ENCODE measurements at places on chromosomes 2 and 18.

- no peak for DNase-seq
These were observed 48.2 kb downstream of the CRIM1 start for GRCh38 chr2:36403675-36404230.

GRCh38 chr18:57062844-57063243 lies 84.0 kb upstream of the BOD1L2 start:
- no peak for DNase-seq

GRCh38 chr18:7568426-7568825 lies 1.3 kb downstream of the PTPRM start:
- no peak for DNase-seq

- no peak for DNase-seq
These were observed 334.8 kb downstream of the DYSF start for GRCh38 chr2:71788186-71788525.

DNA sequence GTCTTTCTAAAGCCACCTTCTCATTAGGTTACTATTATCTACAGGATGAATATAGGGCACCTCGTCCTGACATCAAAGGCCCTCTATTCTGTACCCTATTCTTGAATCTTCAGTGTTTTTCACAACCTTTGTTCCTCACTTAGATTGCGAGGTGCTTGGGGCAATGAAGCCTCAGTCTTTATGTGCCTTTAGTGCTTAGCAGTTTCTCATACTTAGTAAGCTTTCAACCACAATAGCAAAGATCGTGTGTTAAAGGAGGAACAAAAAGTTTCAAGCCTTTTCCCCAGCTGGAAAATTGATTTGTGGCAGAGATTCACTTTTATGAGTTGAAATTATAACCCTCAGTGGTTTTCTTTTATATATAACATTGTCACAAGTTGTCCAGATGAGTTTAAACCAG lies 226.9 kb downstream of the MYO3B start:
- DNase-seq: no peak

DNA sequence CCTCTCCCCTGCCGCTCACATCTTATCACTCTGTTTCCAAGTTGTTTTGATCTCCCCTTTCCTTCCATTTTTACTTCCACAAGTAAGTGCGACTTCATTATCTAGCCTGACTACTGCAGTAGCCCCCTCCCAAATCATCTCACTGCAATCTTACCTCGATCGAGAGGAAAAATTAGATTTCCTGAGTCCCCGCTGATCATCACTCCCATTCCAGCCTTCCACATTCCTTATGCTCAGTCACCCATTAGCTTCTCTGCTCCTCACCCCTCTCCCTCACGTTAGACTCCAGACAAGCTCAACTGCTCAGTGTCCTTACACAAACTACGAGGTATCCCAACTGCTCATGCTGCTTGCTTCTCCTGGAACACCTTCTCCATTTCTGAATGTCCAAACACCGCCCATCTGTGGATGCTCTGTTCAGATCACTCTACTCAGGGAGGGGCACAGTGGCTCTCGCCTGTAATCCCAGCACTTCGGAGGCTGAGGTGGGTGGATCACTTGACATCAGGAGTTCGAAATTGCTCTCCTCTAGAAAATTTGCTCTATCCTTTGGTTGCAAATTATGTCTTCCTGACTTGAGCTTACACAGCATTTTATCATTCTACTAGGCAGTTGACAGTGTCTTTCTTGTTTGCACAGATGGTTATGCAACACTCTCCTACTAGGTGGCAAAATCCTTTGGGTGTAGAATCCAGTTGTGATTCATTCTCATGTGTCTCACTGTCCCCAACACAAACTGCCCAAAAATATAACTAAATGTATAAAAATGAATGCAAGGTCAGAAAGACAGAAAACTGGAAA lies 96.5 kb downstream of the INO80D start:
- no peak for DNase-seq

- no peak for DNase-seq
These were observed 109.1 kb downstream of the DDX1 start for GRCh38 chr2:15700599-15701340.

DNA sequence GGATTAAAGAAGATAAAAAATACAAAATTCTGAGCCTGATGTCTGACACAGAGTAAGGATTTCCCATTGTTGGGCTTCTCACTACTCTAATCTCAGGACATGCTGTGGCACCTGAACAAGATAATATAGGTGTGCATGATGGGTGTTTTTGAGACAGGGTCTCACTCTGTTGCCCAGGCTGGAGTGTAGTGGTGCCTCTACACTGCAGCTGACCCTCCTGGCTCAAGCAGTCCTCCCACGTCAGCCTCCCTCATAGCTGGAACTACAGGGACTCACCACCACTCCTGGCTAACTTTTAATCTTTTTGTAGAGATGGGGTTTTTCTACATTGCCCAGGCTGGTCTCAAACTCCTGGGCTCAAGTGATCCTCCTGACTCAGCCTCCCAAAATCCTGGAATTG lies 32.9 kb downstream of the SOX11 start:
- DNase-seq: no peak

- no peak for DNase-seq
These were observed 742.0 kb upstream of the FANCL start for GRCh38 chr2:58983111-58983510.

DNA sequence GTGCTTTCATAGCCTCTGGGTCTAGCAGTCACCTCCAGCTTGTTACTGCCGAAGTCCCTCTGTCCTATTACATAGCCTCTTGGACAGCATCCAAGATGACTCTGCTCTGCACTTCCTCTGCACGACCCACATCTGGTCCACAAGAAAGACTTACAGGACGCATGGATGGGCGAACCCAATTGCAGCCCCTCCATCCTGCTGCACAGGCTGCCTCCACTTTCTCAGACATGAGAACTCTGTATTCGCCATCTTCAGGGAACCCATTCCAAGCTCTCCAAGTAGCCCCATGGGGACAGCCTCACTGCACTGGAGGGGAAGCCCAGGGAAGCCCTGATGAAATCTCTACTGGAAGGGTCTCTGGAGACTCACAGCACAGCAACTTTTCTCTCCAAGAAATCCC lies 172.1 kb downstream of the GFPT1 start:
- peak; percentile 18 for DNase-seq

DNA sequence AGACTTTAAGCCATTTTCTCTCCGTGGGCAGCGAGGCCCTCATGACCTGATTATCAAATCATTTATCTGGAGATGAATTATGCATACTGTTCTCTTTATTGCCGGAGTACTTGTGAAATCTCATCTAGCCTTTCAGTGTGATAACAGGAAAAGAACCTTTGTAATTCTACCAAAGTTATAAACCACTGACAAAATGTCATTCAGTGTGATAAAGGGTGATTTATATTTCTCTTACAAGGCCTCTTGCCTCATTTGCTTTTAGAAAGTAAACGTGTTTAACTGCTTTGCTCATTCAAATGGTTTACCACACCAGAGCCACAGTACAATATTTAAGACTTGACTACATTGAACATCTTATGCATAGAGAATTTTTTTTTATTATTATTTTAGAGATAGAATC lies 13.8 kb downstream of the MTCL1 start:
- no peak for DNase-seq

GRCh38 chr2:176466918-176467452 lies 197.7 kb downstream of the MTX2 start:
- no peak for DNase-seq

GRCh38 chr2:134838143-134838620 lies at the start of gene ACMSD:
Gene ACMSD (plus strand): TSS chr2:134838616. CDS start chr2:134838683, 67 bp downstream.
- DNase-seq: no peak

DNA sequence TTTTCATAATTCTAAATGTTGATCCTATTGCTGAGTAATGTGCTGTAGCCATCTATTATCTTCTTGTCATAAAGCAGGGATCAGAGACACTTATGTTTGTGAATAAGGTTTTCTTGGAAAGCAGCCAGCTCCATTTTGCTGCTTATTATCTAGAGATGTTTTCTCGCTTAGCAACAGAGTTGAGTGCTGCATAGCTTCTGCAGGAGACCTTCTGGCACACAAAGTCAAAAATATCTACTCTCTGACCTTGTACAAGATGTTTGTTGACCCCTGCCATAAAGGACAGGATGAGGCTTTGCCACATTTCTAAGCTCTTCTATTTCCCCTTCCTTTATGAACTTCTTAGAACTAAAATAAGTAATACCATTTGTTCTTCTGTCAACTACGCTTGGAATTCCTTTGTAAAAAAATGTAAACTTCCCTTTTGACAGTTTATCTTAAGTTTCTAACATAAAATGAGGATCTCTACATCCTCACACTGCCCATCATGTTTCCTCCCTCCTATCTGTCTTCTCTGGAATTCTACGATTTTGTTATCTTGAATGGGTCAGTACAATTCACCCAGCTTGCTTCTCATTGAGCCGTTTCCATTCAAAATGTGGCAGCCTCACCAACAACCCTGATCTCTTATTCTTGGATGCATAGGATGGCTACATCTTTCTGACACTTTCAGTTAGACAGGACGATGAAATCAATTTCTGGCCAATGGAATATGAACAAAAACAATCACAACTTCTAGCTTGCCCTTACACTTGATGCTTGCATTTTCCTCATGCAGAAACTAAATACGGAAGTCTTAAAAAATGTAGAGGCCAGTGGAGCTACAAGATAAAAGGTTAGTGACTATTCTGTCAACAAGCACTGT lies 1377.0 kb downstream of the SUCLG1 start:
- peak; percentile 49 for DNase-seq

DNA sequence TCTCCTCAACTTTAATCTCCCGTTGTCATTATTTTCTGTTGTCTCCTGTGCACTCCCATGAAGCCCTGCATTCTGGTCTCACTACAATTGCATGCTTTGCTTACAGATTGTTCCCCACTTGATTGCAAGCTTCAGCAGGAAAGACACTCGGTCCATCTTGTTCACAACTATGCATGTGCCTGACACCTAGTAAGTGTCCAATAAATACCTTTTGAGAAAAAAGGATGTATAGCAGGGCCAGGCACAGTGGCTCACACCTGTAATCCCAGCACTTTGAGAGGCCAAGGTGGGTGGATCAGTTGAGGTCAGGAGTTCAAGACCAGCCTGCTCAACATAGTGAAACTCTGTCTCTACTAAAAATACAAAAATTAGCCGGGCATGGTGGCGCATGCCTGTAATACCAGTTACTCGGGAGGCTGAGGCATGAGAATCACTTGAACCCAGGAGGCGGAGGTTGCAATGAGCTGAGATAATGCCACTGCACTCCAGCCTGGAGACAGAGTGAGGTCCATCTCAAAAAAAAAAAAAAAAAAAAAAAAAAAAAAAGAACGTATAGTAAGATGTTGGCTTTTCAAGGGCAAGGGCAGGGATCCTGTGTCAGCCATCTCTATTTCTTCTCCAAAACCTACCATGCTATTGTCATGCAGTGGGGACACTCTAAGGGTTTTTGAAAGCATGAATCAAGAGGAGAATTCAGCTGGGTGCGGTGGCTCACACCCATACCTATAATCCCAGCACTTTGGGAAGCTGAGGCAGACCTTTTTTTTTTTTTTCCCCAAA lies 338.3 kb downstream of the MYCN start:
- no peak for DNase-seq

- DNase-seq: no peak
These were observed 138.7 kb downstream of the TTC32 start for GRCh38 chr2:19762959-19763605.

DNA sequence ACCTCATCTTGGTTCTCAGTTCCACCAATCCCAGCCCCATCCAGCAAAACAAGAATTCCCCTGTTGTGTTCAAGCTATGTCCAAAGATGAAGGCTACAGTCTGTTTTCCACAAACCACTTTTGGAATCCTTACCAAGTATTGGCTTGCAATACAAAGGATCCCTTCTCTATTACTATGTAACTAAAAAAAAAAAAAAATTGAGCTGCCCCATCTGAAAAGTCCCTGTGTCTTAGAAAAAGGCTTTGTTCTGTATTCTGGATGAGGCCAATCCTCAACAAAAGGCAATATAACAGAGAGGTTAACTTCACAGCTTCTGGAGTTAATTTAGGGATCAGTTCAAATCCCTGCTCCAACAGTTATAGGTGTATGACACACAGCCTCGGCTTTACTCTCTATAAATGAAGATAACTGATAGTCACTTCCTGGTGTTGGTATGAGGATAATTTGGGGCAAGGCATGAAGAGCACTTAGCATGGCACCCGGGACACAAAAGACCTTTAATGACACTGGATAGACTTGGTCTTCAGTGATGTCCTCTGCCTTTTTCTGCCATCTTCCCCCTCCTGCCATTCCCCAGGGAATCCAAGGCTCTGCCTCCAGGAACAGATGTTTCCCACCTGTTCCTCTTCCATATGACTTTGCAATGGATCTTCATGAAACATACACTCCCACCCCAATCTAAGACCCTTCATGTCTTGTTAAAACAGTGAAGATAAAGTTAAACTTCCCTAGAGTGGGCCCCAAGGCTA lies 61.2 kb upstream of the ATL2 start:
- no peak for DNase-seq

DNA sequence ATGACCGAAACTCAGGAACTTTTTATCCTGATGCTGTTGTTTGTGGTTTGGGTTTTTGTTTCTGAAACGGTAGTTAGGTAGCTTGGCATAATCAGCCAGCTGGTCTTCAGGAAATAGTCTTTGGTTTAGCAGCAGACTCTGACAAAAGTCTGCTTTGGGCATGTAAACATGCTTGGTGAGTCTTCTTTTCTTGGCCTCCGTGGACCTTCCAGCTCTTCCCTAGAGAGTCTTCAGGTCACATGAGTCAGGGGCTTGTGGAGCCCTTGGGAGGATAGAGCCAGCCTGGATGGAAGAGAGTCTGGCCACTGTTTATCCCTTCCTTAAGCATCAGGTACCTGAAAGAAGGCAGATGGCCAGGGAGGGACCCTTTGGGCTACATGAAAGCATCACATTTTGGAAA lies 154.5 kb downstream of the MGAT5 start:
- no peak for DNase-seq

DNA sequence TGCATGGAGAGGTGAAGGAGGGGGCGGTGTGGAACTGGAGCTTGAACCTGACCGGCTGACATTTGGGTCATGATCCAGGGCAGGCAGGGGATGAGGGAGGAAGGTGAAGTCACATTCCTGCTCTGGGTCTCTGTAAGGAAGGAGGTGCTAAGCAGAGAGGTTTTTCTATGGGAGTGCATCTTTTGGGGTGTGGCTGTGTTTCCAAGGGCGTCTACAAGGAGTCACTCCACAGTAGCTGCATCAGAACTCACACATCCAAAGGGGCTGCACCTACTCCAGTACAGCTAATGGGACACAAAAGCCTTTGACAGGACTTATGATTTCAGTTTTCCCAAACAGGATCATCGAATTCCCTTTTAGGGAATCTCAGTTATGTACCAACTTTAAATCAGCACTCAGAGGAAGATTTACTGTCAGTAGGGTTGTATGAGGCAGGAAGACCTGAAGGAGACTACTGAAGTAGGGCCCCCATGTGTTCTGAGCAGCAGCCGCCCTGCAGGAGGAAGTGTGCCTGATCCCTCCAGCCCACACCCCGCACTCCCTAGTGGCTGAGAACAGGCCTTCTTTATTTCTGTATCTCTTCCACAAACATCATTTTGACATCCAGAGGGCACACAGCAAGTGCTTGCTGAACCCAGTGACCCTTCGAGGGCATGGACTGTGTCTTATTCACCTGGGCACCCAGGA lies 137.2 kb downstream of the CELF4 start:
- no peak for DNase-seq

Data from fibroblast of the conjunctiva (primary cell).